Natural killer cell (primary cell): ENCODE measurements at places on chromosomes 11 and 22. TPM values are rescaled to one million over a fixed set of nuclear protein-coding genes. Genes with fewer than 3 reads are reported as not detected.

The LRRC56 gene
- 2.4 TPM for total RNA-seq

The STARD10 gene
- 10.9 TPM for total RNA-seq

The OR5I1 gene
- not detected for total RNA-seq

The RBMXL2 gene
- not detected for total RNA-seq

The OR52N4 gene
- 2.1 TPM for total RNA-seq

The MMP12 gene
- total RNA-seq = not detected

The TYR gene
- not detected for total RNA-seq

The FAM180B gene
- total RNA-seq = 0.25 TPM

The GPHA2 gene
- total RNA-seq = not detected

The NXPE4 gene
- total RNA-seq = not detected

The SPTBN2 gene
- total RNA-seq = 1.1 TPM

The CTSW gene
- 765 TPM for total RNA-seq

The TSPO gene
- 59.3 TPM for total RNA-seq

The SERHL2 gene
- not detected for total RNA-seq

The LYVE1 gene
- not detected for total RNA-seq

The MAPK11 gene
- 2.2 TPM for total RNA-seq

The TREH gene
- total RNA-seq = not detected

The CNGA4 gene
- 0.50 TPM for total RNA-seq

The PKNOX2 gene
- total RNA-seq = not detected

The OR8G1 gene
- not detected for total RNA-seq

The DEPDC7 gene
- 1.8 TPM for total RNA-seq

The SCGB2A2 gene
- not detected for total RNA-seq

The KRTAP5-2 gene
- total RNA-seq = not detected

The MMP1 gene
- not detected for total RNA-seq

The MRGPRX3 gene
- not detected for total RNA-seq

The IL18 gene
- total RNA-seq = 13.8 TPM

The NLRP14 gene
- not detected for total RNA-seq

The TLCD5 gene
- total RNA-seq = not detected

The VSIG2 gene
- not detected for total RNA-seq

The ZNRD2 gene
- total RNA-seq = 60.0 TPM

The TSG101 gene
- 35.2 TPM for total RNA-seq

The SCN3B gene
- total RNA-seq = not detected

The VPREB1 gene
- not detected for total RNA-seq

The RASGRP2 gene
- total RNA-seq = 417 TPM

The APOBEC3A gene
- total RNA-seq = 4.3 TPM

The OR10A2 gene
- total RNA-seq = not detected

The IZUMO1R gene
- total RNA-seq = not detected

The ZC3H7B gene
- total RNA-seq = 38.3 TPM

The OR5A1 gene
- total RNA-seq = not detected
